ENCODE measurements at places on chromosomes 1 and 21.

- DNase-seq: no peak
Observed at GRCh38 chr1:43954036-43954435, 7.3 kb downstream of the IPO13 start.

DNA sequence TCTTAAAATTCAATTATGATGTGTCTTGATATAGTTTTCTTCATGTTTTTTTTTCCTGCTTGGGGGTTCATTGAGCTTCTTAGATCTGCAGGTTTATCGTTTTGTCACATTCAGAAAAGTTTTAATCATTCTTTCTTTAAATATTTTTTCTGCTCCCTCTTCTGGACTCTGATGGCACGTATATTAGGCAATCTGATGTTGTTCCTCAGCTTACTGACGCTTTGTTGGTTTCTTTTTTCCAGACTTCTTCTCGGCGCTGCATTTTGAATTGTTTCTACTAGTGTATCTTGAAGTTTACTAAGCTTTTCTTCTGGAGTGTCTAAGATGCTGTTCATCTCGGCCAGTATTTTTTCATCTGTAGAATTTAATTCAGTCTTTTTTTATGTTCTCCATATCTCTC, 44.8 kb upstream of the FMOD start:
- no peak for DNase-seq

DNA sequence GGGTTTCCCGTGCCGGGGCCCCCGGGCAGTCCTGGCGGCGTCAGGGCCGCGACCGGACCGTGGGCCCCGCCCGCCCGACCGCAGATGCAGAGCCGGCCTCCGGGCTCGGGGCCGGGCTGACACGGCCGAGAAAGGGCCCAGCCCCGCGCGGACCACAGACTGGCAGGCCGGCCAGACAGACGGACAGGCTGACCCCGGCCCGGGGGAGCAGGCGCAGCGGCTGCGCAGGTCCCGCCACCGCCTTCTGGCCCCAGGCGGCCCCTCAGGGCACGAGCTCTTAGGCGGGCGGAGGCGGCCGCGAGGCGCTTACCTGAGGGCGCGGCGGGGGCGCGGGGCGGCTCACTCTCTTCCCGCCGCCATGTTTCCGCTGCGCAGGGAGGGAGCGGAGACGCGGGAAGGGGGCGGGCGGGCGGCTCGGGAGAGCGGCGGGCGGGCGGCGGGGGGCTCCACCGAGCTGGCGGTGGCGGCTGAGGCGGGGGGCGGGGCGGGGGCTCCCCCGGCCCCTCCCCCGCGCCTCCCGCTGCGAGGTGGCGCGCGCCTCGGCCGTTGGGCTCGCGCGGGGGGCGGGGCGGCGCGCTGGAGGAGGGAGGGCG, at the start of gene SCMH1:
SCMH1 (minus strand) TSS at position 558 of the 593 bp plus-strand sequence. CDS start 56,173 bp downstream, outside the sequence.
- no peak for DNase-seq

- no peak for DNase-seq
Observed at GRCh38 chr1:37995751-37996345, 6.0 kb upstream of the SF3A3 start.

DNA sequence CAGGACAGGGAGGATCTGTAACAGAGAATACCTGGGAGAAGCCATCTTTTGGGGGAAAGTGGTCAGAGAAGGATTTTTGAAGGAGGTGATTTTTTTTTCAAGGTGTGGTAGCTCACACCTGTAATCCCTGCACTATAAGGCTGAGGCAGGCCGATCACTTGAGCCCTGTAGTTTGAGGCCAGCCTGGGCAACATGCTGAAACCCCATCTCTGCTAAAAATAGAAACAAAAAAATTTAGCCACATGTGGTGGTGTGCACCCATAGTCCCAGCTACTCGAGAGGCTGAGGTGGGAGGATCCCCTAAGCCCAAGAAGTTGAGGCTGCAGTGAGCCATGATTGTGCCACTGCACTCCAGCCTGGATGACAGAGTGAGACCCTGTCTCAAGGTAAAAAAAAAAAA, 67.4 kb upstream of the ARTN start:
- DNase-seq: no peak
